Dorsolateral prefrontal cortex (tissue), 122 donors: ENCODE measurements at places on chromosomes 5 and 9.

- no peak for DNase-seq
Observed at GRCh38 chr9:80383331-80383730, 811.6 kb downstream of the TLE4 start.

DNA sequence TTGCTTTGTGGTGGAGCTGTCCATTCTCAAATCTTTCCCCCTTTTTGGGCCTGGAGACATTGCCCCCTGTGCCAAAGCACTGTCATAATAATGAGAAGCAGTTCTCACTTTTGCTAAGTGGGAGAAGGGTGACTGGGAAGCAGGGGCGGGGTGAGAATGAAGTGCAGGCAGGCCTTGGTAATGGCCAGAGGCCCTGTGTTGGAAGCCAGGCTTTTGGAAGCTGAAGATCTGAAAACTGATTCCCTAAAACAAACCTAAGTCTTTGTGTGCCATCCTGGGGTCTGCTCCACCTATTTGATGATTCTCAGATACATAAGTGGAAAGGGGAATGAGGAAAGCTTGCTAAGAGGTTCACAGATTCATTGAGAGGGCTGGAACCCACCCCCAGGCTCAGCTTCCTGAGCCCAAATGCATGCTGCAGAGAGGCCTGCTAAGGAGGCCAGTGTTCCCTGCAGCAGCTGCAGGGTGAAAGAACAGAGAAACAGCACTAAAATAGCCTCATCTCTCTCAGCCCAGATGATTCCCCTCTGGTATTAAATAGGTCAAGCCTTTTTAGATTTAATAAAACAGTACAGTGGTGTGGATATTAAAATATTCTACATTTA, 75.0 kb downstream of the NSG2 start:
- no peak for DNase-seq

DNA sequence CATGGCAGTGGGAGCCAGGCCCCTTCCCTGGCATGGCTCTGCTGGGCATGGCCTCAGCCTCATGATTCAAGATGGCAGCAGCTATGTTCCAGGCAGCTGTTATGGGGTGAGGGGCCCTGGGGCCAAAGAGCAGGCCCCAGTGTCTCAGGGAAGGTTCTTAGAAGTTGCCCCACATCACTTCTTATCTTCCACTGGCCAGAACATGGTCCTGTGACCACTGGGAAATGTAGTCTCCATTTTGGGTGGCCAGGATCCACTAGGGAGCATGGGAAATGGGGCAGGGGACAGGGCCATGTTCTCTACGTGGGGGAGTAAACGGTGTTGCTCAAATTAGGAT, 18.3 kb downstream of the SUSD3 start:
- no peak for DNase-seq

- peak; percentile 17 for DNase-seq
Observed at GRCh38 chr5:132483101-132483500, 7.5 kb downstream of the IRF1 start.

- DNase-seq: no peak
Observed at GRCh38 chr9:87193925-87194868, 246.9 kb upstream of the GAS1 start.

DNA sequence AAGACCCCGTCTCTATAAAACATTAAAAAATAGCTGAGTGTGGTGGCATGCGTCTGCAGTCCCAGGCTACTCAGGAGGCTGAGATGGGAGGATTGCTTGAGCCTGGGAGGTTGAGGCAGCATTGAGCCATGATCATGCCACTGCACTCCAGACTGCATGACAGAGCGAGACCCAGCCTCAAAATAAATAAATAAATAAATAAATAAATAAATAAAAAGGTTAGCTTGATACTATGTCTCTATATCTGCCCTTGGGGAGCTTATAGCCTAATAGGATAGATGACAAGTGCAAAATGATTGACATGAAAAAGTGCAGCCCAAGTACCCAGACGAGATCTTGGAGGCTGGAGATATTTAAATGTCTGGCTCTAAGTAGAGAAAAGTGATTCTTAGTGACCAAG, 122.6 kb downstream of the PDE4D start:
- no peak for DNase-seq

GRCh38 chr5:17221843-17222636, 4.6 kb downstream of the BASP1 start:
- DNase-seq: no peak
